ENCODE measurements at places on chromosomes 5 and 9.

- no peak for DNase-seq
These were observed 60.3 kb upstream of the RFX3 start for GRCh38 chr9:3586066-3586465.

GRCh38 chr5:19733612-19734495 lies 254.1 kb downstream of the CDH18 start:
- no peak for DNase-seq

GRCh38 chr5:169011451-169011850 lies 289.5 kb downstream of the SLIT3 start:
- DNase-seq, result no peak

DNA sequence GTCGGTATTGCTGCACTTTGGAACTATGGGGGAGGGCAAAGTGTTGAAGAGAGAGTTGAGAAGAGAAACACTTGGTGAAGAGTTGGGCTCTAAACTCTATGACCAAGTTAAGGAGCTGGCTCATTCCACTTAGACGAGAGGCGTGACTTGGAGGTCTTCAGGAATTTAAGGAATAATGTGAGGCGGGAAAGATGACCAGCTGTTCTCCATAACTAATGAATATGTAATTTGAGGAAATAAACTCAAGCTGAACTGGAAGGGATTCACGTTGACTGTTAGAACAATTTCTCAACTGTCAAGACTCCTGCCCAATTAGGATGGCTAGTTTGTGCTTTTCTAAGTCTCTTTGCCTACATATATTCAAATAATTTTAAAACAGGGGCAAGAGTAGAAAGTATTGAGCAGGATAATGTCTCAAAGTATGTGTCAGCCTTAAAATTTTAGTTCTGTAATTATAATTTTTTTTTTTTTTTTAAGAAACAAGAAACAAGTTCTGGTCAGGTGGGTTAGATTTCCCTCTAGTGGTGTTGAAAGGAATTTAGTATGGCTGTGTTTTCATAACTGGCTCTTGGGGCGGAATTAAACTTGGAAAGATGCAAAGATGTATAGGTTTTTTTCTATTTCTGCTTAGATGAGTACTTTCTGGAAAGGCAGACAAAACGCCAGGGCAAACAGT lies 33.4 kb downstream of the TMEM252 start:
- DNase-seq, result no peak

- DNase-seq, result no peak
These were observed 28.9 kb downstream of the GABRG2 start for GRCh38 chr5:162096448-162096847.

DNA sequence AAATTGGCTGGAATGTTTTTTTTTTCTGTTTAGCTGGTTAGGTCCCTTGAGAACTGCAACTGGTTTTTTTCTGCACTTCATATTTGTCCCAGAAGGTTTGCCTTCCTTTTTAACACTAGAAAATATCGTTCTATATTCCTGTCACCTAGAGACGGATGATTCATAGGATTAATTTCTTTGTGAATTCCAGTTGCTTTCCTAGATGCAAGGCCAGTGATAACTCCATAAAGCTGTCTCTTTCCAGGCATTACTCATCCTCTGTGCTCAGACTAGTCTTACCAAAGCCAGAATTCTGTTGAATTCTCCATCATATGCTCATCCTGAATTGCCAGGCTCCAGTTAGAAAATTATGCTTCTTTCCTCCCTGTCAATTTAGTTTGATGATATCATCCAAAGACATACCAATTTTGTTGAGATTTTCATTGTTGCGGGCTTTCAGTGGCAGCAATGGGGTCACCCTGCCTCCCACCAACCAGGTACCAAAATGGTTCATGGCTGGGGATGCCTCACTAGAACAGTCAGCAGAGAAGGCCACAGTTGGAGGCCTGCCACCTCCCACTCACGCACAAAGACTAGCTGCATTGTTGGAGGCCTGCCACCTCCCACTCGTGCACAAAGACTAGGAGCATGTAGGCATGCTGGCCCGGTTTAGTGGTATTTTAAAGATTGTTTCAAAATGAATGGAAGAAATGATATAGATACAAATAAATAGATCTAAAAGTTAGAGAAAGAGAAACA lies 8.5 kb downstream of the BAAT start:
- no peak for DNase-seq

DNA sequence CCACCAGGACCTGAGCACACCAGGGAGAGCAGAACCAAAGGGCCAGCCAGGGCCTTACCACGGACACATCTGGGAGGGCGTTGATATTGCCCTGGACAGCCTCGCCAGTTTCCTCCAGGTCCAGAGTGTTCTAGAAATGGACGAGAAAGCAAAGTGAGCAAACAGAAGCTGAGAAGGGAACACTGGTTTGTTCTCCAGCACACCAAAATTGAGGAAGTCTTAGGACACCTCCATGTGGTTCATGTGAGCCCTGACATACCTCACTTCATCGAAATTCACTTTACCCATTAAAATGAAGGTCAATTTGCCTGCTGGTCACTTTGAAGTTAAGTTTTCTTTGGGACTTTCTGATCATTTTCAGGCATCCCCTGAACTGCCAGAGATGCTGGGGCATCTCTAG lies 20.1 kb upstream of the AKNA start:
- no peak for DNase-seq

GRCh38 chr9:97632248-97632984 lies 752 bp downstream of the TSTD2 start:
- DNase-seq, result no peak

DNA sequence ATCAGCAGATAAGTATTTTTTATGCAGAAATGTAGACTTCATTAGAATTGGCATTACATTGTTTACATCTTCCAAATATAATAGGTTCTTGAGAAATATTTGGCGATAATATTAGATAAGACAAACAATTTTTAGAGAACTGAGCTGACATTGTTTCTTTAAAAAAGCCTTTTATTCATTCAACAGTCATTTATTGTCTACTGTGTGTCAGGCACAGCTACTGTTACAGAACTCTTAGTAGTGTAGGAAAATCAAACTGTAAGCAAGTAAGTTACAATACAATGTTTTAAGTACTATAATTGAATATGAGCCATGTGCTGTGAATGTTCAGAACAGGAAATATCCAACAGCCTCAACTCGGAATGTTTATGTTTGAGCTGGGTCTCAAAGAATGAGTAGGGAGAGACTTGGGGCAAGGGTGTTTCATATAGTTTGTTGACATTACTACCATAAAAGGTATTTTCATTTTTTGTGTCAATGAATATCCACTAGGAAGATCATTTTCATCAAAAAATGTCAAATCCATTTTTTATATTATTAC lies 114.0 kb downstream of the CDC42SE2 start:
- no peak for DNase-seq

All from cardiac septum (tissue), 1 donor.